AG09319 (cell line): ENCODE measurements at places on chromosomes 5 and 9.

DNA sequence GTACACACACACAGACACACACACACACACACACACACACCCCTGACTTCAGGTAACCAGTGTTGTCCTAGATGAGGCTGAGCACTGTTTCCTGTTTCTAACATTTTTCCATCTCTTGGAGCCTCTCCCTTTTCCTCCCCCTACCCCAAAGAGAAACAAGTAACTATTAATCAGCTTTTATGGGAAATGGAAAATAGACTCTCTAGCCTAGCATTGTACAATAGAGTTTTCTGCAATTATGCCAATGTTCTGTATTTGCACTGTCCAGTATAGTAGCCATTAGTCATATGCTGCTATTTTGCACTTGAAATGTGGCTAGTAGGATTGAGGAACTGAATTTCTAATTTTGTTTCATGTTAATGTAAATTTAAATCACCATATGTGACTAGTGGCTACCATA lies 33.1 kb downstream of the RAB3C start:
- no peak for DNase-seq

GRCh38 chr5:92809855-92810465 lies 771.1 kb downstream of the NR2F1-AS1 start:
- DNase-seq, result no peak

DNA sequence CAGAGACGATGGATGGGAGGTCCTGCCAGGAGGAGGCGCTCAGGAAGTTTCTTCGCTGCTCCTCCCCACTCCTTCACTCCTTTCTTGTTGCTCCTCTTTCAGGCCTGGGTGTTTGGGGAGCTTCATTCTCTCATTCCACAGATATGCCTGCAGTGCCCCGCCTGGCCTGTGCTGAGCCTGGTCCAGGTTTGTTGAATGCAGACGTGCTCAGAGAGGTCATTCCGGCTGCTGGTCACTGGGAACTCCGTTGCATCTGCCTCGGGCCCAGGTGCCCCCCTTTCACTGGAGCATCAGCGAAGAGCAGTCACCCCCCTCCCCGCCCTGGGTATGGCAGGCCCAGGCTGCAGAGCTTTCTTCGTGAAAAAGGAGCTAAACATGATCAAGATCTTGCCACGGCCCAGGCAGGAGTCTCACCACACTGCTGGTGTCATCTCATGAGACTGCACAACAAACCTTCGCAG lies 15.5 kb downstream of the SURF6 start:
- DNase-seq, result no peak

DNA sequence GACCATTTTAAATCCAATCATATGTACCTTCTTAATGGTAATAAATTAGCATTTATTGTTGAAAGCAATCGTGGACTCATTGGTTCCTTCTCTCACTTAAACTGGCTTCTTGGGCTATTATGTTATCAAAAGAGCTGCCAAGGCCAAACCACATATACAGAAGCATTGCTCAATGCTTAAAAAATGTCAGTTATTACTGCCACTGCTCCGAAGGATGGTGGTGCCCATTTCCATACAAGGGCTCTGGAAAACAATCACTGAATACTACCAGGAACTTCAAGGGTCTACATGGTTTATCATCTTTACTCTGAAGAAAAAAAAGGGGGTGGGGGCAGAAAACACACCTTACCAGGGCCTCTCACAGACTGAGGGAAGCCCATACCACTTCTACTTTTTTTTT lies 104.3 kb downstream of the GNAQ start:
- DNase-seq, result no peak

- DNase-seq, result no peak
Observed at GRCh38 chr5:173645437-173645807, 29.0 kb upstream of the BOD1 start.

GRCh38 chr9:137278061-137278701 lies 655 bp downstream of the TOR4A start:
- no peak for DNase-seq

DNA sequence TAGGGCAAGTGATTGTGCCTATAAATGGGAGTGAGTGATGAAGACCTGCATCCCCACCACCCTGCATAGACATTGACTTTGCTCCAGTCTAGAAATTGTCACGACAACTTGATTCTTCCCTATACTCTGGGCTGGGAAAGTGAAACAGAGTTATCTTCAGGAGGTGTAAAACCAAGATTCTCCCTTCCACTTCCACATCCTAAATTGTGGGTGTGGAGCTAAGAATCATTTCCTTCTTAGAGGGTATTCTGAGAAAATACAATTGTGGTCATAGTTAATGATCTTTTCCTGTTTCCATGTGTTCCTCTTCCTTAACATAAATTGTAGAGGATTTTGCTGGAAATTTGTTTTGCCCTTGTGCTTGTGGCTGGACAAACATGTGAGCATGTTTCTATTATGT lies 96.8 kb upstream of the PJA2 start:
- no peak for DNase-seq

DNA sequence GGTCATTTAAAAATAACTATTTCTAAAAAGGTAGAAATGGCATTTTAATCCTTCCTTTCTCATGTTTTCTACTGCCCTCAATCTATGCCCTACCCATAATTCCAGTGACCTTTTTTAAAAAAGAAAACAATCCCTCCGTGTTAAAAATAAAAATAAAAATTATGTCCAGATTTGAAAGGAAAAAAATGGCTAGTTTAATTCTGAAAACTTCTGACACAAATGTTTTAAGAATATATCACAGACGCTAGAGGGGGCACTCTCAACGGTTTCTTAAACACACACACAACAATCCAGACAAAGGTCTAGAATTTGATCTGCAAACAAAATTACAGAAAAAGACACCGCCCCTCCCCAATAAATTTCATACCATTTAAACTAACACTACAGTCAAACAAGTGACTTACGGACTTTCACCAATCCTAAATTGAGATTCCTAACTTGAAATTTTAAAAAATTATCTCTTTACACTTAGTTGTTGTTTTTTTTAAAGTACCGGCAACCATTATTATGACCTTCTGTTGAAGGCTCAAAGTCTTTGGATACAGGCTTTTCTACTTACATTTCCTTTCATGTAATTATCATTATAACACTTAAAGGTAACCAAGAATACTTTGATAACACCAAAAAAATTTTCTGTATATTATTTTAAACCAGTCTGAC lies 38.2 kb downstream of the CLINT1 start:
- peak; percentile 12 for DNase-seq

- DNase-seq, result peak; percentile 48
Observed at GRCh38 chr5:15499528-15500324, at the start of gene FBXL7. TSS of gene FBXL7 (plus strand) at chr5:15500180.

DNA sequence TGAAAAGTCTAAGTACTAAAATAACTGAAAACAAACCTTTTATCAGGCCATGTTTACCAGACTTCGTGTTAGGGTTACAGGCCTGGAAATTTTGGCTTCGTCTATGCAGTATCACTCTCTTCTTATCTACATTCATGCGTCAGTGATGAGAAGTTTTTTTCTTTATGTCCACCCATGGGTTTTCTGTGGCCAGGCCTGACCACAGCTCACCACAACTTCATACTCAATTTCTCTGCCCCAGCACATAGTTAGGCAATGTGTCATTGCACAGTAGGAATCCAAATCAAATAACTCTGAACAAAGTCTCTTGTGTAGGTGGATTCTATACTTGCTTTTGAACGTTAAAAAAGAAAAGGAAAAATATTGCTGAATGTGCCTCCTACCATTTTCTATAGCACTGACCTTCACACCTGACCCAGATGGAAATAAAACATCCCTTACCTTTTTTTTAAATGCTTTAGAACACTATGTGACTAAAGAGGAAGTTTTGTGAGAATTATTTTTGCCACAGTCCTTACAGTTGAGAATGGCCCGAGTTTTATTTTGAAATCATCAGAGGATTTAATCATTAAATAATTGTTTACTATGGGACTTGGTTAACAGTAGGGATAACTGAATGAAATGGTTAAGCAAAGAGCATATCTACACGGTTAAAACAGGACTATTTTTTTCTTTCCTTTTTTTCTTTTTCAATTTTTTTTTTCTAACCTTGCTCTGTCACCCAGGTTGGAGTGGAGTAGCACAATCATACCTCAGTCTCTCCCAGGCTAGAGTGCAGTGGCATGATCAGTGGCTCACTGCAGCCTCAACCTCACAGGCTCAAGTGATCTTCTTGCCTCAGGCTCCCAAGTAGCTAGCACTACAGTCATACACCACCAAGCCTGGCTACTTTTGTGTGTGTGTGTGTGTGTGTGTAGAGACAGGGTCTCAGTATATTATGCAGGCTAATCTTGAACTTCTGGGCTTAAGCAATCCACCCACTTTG lies 1247.0 kb upstream of the ACO1 start:
- no peak for DNase-seq

DNA sequence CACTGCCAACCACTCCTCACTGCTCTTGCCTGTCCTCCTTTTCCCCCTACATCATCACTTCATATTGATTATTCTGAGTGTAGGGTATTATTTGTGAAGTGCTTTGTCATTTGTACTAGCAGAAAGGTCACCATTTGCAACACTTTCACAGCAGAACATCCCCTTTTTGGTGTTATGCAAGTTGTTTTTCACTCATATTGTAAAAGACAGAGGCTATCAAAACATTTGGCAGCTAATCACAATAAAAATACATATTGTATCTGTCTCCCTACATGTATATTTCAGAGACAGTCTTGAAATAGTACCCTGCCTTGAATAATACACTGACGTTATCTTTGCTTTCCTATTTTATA lies 82.3 kb downstream of the ANXA1 start:
- no peak for DNase-seq

DNA sequence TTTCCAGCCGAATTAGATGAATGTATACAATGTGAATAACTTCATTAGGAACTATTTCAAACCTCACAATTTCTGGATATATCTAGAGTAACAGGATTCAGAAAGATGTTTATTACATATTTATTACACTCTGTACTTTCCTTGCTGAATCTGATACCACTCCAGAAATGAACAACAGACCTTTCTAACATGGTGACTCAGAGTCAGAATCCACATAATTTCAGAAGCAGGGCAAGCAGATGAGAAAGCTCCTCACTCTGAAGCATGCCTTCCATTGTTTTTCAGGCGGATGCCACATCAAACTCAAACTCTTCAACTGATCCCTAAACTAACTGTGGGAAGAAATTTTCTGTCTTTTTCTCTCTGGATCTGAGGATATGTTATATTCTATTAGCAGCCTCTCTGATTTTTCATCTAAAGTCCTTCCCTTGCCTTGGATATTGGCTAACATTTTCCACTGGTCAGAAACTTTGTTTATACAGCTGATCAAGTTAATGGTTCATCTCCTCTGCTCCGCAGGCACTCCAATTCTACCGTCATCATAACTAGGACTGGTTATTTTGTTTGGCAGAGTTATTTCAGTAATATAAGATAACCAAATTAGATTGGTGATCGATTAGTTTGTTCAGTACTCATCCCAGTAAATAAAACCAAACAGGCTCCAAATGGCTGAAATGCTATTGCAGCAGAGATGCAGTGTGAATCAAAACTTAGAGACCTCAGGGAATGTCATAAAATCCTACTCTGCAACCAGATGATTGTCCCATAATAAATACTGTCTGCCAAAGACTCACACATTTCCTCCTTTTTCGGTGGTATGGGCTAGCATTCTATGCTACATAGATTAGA lies 556.0 kb downstream of the EBF1 start:
- DNase-seq, result peak; percentile 57

GRCh38 chr9:88872192-88872946 lies 118.9 kb upstream of the S1PR3 start:
- DNase-seq, result no peak

DNA sequence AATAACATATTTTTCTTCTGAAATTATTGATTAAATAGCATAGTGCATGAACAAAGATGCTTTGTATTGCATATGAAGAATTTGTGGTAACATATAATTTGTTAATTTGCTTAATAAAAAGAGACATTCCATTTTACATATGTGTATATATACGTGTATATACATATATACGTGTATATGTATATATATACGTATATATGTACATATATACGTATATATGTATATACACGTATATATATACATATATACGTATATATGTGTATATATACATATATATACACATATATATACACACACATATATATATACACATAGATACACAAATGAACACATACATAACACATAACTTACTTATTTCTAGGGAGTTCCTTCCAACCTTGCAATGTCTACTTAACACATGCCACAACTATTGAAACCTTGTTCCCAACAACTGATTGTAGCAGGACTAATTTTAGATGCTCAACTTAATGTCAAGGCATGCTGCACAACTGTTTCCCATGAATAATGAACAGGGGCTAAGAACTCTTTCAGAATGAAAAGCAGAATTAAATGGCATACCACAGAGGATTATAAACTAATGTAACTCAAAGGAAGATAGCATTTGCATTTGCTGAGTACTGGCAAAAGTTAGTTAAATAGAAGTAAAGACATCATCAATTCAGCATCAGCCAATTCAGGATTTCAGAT lies 17.4 kb downstream of the KIF24 start:
- no peak for DNase-seq

DNA sequence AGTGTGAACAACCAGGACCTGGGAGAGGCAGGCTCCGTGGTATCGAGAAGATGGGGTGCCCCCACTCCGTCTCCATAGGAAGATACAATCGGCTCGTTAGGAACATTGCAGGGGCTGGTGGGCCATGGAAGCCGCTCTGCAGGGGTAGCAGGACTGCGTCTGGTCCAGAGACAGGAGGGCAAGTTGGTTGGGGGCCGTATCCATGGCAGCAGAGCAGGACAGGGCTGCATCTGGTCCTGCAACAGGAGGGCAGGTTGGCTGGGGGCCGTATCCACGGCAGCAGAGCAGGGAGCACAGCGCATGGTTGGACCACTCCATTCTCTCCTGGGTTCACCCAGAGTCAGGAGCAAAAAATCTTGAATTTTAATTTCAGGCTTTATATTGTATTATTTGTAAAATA lies 98.2 kb downstream of the ANKRD33B start:
- DNase-seq, result no peak

DNA sequence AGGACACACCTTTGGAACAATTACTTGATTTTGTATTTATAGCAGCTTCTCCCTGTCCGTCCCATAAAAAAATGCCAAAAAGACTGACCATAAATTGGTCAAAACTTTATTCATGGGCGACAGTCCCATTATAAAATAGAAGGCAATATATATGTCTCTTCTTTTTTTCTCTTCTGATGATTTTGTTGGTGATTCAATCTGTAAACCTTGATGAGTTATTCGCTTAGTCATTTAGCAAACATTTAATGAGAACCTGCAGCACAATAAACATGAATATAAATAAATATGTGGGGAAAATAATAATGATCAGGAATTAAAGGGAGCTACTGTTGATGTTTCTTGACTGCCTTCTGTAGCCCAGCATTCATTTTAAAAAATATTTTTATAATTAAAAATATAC lies 356.4 kb upstream of the ACTBL2 start:
- no peak for DNase-seq

DNA sequence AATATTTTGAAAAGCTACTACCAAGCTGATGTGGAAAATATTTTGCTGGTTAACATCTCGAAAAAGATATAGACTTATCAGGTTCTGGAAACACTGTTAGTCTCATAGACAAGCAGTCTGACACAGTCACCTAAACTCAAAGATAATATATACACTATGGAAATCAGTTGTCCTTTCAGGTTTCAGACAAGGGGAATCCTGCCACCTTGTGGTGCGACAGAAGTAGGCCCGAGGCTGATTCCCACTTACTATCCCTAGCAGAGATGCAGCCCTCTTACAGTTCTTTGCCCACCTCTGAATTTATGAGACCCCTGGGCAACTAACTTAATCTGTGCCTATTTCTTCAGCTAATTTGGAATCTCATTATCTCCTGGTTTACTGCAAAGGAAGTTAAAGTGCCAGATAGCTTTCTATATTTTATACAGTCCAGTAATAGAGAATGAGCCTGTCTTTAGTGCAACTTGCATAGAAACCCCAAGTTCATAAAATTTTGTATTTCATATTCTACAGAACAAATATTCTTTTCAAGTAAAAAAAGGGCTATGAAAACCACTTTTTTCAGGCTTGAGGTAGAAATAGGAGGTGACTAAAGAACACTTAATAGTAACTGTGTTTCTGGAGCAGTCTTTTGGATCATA lies 16.9 kb downstream of the RAD1 start:
- peak; percentile 41 for DNase-seq
